ENCODE measurements at places on chromosomes 2 and 18. TPM values are rescaled to one million over a fixed set of nuclear protein-coding genes. Genes with fewer than 3 reads are reported as not detected.

GRCh38 chr2:128585706-128586105 is 267.0 kb upstream of the HS6ST1 start:
- no peak for DNase-seq

DNA sequence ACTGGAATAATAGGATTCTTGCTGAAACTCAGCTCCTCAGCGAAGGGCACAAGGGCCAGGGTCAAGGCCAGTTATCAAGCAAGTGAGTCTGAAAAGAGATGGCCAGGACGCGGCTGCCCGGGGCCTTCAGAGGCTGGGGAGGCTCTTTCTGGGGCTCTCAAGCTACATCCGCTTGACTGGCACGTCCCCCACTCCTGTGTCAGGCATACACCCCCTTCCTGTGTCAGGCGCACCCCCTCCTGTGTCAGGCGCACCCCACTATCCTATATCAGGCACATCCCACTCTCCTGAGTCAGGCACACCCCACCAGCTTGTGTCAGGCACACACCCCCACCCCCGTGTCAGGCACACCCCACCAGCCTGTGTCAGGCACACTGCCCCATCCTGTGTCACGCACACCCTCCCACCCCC is 91.8 kb downstream of the TPO start:
- DNase-seq, result no peak

- no peak for DNase-seq
Observed at GRCh38 chr18:58766164-58766563, 94.9 kb downstream of the MALT1 start.

- DNase-seq, result no peak
Observed at GRCh38 chr2:101469863-101470262, 5.0 kb downstream of the RFX8 start.

GRCh38 chr2:55159037-55159651 is 72.9 kb downstream of the CLHC1 start:
- DNase-seq, result peak; percentile 89

DNA sequence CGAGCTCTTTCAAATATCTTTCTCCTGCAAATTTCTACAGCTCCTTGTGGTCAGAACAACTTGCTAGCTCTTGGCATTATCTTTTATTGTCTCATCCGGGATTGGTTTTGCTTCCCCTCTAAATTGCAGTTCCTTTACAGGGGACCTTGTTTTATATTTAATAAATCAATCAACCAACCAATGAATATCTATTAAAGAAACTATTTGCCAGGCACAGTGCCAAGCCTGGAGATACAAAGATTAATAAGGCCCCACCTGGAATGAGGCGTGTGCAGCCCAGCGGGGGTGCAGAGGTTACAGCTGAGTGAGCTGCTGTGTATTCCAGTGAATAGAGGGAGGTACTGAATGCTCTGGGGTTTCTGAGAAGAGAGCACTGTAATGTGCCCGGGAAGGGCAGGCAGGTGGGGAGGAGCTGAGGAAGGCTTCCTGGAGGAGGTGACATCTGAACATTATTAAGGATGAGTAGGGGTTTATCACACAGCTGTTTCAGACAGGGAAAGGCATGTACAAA is 51.8 kb downstream of the LIPG start:
- no peak for DNase-seq

DNA sequence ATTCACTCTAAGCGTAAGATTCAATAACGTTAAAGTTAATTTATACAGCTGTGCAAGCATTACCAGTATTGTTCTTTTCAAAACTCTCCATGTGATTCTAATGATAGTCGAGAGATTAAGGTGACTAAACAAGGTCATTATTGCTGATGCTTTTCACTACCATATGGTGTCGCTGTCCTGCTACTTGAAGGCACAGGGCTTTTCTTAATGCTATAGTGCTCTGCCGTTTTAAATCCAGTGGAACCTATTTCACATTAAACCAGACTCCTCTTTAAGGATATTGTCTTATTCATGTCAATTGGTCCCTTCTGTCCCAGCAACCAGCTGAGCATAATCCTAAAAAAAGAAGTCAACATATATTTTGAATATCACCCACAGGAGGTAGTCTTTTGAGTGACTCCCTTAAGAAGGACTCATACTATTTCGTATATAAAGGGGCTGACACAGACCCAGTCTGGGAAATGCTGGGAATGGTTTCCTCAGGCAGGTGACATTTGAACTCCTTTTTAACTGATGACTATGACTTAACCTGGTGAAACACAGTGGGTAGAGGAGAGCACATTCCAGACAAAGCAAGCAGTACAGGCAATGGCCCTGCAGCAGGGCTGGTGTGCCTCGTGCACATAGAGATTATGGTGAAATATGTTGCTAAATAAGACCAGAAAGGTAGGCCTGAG is 53.9 kb upstream of the CYTIP start:
- no peak for DNase-seq

GRCh38 chr2:124755386-124755785 is 730.3 kb downstream of the CNTNAP5 start:
- no peak for DNase-seq

- DNase-seq, result no peak
Observed at GRCh38 chr18:24208270-24209035, 69.6 kb downstream of the CABYR start.

DNA sequence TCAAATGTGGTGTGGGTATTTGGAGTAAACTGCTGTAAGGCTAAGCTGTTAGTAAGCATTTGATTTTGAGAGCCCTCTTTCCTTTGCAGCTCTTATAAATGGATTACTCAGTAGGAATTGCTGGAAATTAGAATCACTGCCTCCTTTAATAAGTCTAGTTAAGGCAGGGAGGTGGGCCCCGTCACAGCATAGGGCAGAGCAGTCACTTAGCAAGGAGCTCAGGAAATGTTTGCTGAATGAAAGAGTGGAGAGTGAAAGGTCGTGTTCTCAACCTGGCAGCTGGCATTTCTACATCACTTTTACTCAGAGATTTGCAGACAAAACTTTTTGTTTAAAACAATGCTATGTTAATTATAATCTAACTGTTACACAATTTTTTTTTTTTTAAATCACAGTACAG is 25.5 kb downstream of the ITGA6 start:
- no peak for DNase-seq

GRCh38 chr18:50104421-50104820 is 90.5 kb downstream of the MYO5B start:
- no peak for DNase-seq

DNA sequence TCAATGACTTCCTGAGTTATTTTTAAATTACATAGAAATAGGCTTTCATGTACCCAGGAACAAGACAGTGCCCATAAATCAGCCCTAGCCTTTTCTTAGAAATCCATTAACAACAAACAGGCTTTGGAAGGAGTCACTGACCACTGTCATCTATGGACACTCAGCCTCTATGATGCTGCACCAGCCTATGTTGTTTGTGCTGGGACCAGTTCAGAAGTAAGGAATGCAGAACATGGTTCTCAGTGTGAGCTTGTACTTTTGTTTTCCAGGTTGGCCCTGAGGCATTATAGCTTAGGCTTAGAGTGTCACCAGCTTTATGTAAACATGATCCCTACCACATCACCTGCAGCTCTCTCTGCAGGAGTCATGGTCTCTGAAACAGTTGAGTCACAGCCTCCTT is 335.7 kb upstream of the CDH7 start:
- no peak for DNase-seq

GRCh38 chr18:2869207-2869606 is 22.4 kb downstream of the EMILIN2 start:
- DNase-seq, result no peak

DNA sequence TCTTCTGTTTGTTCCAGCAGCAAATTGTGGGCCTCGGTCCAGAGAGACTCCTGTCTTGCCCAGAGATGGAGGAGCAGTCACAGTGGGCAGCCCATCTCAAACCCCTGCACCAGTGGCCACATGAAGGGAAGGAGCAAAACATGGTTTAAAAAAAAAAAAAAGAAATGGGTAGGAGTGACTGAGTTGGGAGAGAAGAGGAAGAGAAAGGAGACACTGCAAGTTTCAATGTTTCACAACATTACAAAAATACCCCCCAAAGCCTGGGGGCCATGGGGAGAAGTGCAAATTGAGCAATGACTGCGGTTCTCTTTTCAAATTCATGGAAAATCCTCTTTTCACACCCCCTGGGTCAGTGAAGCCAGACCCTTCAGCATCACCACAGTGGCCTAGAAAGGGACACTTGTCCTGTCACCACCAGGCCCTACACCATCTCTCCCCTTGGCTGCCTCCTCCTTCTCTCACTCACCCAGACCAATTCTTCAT is 117.1 kb downstream of the ZFP36L2 start:
- no peak for DNase-seq

EFR3B gene
- 6.3 TPM for total RNA-seq

RFX8 gene
- total RNA-seq, result 0.71 TPM

CCDC85A gene
- 2.0 TPM for total RNA-seq

WDR7 gene
- 26.7 TPM for total RNA-seq

DES gene
- total RNA-seq, result 10,932 TPM

UGT1A10 gene
- not detected for total RNA-seq

CD8A gene
- 1.4 TPM for total RNA-seq

Measured in right cardiac atrium (tissue), 5 donors.